ENCODE measurements at places on chromosomes 6 and 20. TPM values are rescaled to one million over a fixed set of nuclear protein-coding genes. Genes with fewer than 3 reads are reported as not detected.

- H3K36me3 ChIP-seq: no peaks in the 10 kb centered on the region
- DNase-seq: peak; percentile 99
- H3K27ac ChIP-seq: peak within 1 kb of the TSS; percentile 99
- peak within 1 kb of the TSS; percentile 69 for H3K4me3 ChIP-seq
- no peaks in the 10 kb centered on the region for H3K27me3 ChIP-seq
- peaks cover 34% of the 10 kb centered on the region for H3K4me1 ChIP-seq
Measured at GRCh38 chr6:89352278-89353117, at the start of gene UBE2J1. Gene UBE2J1, minus strand, starts transcription at chr6:89352722. Its CDS starts 153 bp downstream, at chr6:89352569.

- H3K27ac ChIP-seq: no peak overlapping the region
- H3K36me3 ChIP-seq: no peaks in the 10 kb centered on the region
- no peak for DNase-seq
- H3K4me1 ChIP-seq: no peaks in the 10 kb centered on the region
Measured at GRCh38 chr6:34102696-34103095, 43.2 kb downstream of the GRM4 start.

DNA sequence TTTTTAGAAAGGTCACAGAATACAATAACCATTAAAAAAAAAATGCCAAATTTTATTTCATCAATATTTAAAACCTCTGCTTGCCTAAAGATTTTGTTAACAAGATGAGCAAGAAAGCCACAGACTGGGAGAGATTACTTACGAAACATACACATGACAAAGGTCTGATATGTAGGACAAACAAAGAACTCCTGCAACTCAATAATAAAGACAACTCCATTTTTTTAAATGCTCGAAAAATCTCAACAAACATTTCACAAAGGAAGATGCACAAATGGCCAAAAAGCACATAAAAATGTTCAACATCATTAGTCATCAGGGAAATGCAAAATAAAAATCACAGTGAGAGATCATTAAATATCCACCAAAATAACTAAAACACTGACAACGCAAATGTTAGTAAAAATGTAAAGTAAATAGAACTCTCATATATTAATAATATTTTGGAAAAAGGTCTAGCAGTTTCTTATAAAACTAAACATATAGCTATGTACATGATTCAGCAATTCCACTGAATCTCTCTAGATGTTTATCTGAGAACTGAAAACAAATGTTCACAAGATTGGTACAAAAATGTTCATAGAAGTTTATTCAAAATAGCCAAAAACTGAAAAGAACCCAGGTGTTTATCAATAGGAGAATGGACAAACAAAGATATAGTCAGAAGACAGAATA is 10.3 kb downstream of the STK38 start:
- DNase-seq: no peak
- H3K4me1 ChIP-seq: peaks cover 3% of the 10 kb centered on the region
- no peak overlapping the region for H3K27ac ChIP-seq

DNA sequence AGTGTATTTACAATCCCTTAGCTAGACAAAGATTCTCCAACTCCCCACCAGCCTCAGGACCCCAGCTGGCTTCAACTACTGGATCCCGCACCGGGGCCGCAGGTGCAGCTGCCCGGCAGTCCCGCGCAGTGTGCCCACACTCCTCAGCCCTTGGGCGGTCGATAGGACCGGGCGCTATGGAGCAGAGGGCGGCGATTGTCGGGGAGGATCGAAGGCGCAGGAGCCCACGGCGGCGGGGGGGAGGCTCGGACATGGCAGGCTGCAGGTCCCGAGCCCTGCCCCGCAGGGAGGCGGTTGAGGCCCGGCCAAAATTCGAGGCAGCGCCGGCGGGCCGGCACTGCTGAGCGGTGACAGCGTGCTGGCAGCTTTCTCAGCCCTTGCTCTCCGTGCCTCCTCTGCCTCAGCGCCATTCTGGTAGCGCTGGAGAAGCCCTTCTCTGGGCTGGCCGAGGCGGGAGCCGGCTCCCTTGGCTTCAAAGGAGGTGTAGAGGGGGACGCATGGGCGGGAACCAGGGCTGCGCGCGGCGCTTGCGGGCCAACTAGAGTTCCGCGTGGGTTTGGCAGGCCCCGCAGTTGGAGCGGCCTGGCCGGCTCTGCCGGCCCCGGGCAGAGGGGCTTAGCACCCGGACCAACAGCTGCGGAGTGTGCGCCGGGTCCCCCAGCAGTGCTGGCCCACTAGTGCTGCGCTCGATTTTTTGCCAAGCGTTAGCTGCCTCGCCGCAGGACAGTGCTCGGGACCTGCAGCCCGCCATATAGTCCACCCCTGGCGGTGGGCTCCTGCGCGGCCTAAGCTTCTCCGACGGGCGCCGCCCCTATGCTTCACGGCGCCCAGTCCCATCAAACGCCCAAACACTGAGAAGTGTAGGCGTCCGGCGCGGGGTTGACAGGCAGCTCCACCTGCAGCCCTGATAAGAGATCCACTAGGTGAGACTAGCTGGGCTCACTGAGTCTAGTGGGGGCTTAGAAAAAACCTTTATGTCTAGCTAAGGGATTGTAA is 32.4 kb upstream of the KIF13A start:
- peak; percentile 83 for DNase-seq
- H3K4me3 ChIP-seq: no peak overlapping the region
- no peaks in the 10 kb centered on the region for H3K4me1 ChIP-seq
- H3K27me3 ChIP-seq: no peaks in the 10 kb centered on the region
- H3K36me3 ChIP-seq: no peaks in the 10 kb centered on the region

- H3K36me3 ChIP-seq: no peaks in the 10 kb centered on the region
- no peaks in the 10 kb centered on the region for H3K4me1 ChIP-seq
- no peak for DNase-seq
- no peaks in the 10 kb centered on the region for H3K27me3 ChIP-seq
- no peak overlapping the region for H3K4me3 ChIP-seq
- no peak overlapping the region for H3K27ac ChIP-seq
Measured at GRCh38 chr6:127547904-127548649, 28.9 kb upstream of the C6orf58 start.

DNA sequence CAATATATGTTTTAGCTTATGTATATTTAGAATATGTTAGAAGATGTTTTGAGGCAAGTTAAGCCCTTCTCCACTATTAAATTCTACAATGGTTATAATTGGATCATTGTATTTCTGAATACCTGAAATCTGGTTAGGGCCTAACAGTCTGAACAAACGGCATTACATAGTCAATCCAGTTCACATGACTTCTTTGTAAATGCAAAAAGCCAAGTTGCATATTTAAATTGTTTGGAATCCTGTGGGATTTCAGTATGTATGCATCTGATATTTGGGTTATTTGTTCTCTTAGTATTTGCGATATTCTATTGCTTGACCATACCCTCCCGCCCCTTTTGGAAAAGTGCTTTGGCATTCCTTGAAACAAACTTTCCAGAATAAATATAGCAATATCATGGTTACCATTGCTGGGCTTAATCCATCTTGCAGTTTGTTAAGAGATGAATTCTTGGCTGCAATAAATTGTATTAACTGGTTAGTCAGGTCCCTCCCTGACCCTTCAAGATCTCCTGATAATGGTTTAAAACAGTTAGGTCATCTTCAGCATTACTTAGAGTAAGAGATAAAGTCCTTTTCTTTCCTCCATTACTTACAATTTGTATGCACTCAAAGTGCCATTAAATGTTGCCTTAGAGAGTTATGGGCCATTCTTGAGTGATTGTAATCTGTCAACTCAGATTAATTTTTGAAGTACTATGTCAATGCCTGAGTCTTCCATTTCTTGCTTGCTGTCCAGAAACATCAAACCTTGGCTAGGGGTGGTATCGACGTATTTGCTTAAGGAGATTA is 36.5 kb downstream of the LRRC1 start:
- H3K36me3 ChIP-seq: no peaks in the 10 kb centered on the region
- no peak for DNase-seq
- H3K27ac ChIP-seq: no peak overlapping the region

DNA sequence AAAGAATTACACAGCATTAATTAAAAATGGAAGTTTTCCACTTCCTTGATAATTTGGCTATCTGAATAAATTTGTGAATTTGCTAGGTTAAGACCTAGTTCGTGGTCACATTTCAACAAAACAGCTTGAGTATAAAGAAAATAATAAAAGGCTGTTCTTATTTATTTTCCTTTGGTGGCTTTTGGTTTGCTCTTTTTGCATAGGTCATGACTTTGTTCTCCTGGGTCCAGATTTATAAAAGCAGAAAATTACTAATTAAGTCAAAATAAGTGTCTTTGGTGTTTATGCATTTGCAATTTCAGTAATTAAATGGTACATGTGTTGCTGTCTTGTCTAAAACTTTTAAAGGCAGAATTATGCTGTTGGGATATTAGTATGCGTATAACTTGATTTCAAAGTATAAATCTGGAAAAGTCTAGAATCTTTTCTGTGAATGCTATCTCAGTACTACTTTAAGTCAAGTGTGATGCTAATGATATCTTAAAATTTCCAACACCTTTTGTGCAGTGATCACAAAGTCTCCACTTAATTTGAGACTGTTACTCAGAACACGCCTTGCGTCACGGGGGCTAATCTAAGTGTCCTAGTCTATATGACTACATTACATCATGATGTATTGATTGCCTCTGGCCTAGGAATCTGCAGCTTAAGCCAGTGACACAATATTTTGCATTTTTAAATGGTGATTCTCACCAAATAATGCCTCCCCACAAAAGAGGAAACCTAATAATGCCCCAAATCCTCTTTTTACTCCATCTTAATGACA is 41.0 kb downstream of the GNAS start:
- H3K4me1 ChIP-seq: peaks cover 47% of the 10 kb centered on the region
- no peak for DNase-seq
- no peak overlapping the region for H3K4me3 ChIP-seq
- H3K27me3 ChIP-seq: no peaks in the 10 kb centered on the region
- H3K36me3 ChIP-seq: no peaks in the 10 kb centered on the region

DNA sequence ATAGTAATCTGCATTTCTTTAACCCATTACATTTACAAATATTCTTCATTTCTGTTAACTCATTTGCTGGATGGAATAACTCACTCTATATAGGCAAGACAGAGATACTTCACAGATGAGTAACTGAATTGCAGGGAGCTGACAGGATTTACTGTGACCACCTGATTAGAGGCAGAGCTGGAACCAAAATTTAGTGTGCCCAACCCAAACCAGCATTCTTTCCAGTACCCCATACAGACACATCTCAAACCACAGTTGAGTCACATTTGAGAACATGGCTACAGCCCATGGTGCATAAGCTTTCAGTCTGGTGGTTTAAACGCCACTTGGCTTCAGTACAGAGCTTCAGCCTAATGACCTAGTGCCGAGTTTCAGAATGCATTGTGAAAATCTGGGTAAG is 138.4 kb upstream of the TENT5A start:
- DNase-seq: no peak
- H3K27ac ChIP-seq: no peak overlapping the region
- no peaks in the 10 kb centered on the region for H3K27me3 ChIP-seq
- H3K4me1 ChIP-seq: peaks cover 5% of the 10 kb centered on the region

DNA sequence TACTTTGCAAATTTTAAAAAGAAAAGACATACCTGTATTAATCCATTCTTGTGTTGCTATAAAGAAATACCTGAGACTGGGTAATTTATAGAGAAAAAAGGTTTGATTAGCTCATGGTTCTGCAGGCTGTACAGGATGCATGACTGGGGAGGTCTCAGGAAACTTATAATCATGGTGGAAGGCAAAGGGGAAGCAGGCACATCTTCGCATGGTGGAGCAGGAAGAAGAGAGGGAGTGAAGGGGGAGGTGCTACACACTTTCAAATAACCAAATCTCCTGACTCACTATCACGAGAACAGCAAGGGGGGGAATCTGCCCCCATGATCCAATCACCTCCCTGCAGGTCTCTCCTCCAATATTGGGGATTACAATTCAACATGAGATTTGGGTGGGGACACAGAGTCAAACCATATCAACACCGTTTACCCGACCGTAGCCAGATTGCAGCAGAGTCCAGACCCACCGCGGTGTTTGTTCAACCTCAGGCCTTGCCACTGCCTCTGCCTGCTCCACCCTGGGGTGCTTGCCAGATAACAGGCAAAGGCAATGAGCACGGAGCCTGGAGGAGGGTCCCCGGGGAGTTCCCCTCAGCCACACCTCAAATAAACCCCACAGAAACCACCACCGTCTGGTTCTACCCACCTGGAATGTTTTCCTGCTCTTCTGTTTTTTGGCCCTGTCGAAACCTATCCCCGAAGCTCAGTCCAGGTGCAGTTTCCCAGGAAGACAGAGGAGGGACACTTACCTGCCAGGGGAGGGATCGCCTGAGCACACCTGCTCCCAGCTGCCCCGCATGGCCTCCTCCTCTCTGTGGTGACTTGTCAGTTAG is 142.2 kb upstream of the AFDN start:
- H3K4me3 ChIP-seq: no peak overlapping the region
- H3K27ac ChIP-seq: no peak overlapping the region
- DNase-seq: no peak
- no peaks in the 10 kb centered on the region for H3K36me3 ChIP-seq
- peaks cover 5% of the 10 kb centered on the region for H3K4me1 ChIP-seq
- H3K27me3 ChIP-seq: no peaks in the 10 kb centered on the region

DNA sequence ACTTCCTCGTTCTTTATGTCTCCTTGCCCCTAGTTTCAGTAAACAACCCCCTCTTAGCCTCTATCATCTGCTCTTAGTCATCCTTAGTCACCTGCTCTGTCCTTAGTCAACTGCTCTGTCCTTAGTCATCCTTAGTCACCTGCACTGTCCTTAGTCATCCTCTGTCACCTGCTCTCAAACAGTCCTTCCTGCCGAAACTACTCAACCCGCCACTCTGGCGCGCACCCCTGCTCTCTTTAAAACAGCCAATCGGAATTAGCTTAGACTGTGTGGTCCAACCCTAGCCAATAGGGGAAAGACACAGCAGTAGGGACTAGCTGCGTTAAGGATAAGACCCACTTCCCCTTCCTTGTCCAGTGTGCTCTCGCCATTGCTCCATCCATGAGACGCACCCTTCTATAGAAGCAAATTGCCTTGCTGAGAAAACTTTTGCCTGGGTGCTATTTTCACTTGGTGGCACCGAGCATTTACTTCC is 73.9 kb downstream of the BACH2 start:
- H3K4me3 ChIP-seq: no peak overlapping the region
- no peak for DNase-seq
- no peak overlapping the region for H3K27ac ChIP-seq
- H3K36me3 ChIP-seq: no peaks in the 10 kb centered on the region
- no peaks in the 10 kb centered on the region for H3K27me3 ChIP-seq

- H3K4me1 ChIP-seq: peaks cover under 1% of the 10 kb centered on the region
- no peaks in the 10 kb centered on the region for H3K27me3 ChIP-seq
Measured at GRCh38 chr20:51636123-51636522, 93.6 kb upstream of the NFATC2 start.

DNA sequence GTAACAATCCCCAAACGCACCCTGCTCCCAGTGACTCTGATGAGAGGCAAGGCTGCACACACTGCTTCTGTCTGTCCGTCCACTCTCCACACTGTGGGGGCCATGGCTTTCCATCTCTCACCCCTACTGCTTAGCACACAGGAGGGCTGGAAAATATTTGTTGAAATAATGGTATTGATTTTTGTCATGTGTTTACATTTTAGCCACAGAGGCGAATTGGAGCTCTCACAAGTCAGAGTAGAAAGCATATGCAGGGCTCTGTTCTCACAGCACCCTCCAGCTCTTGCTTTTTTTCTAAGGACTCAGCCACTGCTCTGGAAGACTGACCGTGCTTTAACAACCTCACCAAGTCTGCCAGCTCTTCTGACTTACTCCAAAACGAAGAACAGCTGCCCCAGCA is 273.8 kb downstream of the GMDS start:
- no peak for DNase-seq
- no peak overlapping the region for H3K27ac ChIP-seq
- H3K4me3 ChIP-seq: no peak overlapping the region
- no peaks in the 10 kb centered on the region for H3K4me1 ChIP-seq
- H3K27me3 ChIP-seq: no peaks in the 10 kb centered on the region
- H3K36me3 ChIP-seq: no peaks in the 10 kb centered on the region

GDAP1L1 gene
- not detected for total RNA-seq

AK9 gene
- total RNA-seq: 17.8 TPM

CALHM5 gene
- 2.9 TPM for total RNA-seq

FAXC gene
- 12.1 TPM for total RNA-seq

KCTD20 gene
- 36.4 TPM for total RNA-seq

Data from upper lobe of left lung (tissue), 6 donors.